ENCODE measurements at places on chromosomes 4 and X.
A peak's percentile ranks its signal among the peaks of the same experiment; 100 is the strongest.

DNA sequence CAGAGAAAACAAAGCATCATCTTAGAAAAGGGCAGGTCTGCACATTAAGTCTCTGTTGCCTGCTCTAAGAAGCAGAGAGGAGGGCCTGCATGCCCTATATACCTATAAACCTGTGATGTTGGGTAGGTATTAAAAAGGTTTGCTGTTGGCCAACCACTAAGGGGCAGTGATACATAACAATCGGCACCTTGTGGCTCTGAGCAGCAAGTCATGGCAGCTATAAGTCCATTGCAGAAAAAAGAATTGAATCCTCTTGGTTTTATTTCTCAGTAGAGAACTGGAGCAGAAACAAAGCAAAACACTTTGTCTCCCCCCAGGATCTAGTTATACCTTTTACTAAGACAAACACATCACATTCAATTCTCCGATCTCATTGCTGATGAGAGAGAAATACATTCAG is 1364.4 kb downstream of the STIM2 start:
- H3K27me3 ChIP-seq = no peaks in the 10 kb centered on the region
- no peaks in the 10 kb centered on the region for H3K36me3 ChIP-seq
- no peaks in the 10 kb centered on the region for H3K4me1 ChIP-seq
- no peak overlapping the region for H3K4me3 ChIP-seq
- H3K27ac ChIP-seq = no peak overlapping the region
- DNase-seq = no peak

- H3K27me3 ChIP-seq = no peaks in the 10 kb centered on the region
- no peak overlapping the region for H3K27ac ChIP-seq
- H3K4me1 ChIP-seq = no peaks in the 10 kb centered on the region
- no peak for DNase-seq
These were observed 411.0 kb upstream of the NDST3 start for GRCh38 chr4:117623326-117623725.

- no peak overlapping the region for H3K27ac ChIP-seq
- no peaks in the 10 kb centered on the region for H3K27me3 ChIP-seq
- no peaks in the 10 kb centered on the region for H3K4me1 ChIP-seq
- no peak overlapping the region for H3K4me3 ChIP-seq
- no peak for DNase-seq
These were observed 82.0 kb downstream of the HAUS3 start for GRCh38 chr4:2159931-2160330.

DNA sequence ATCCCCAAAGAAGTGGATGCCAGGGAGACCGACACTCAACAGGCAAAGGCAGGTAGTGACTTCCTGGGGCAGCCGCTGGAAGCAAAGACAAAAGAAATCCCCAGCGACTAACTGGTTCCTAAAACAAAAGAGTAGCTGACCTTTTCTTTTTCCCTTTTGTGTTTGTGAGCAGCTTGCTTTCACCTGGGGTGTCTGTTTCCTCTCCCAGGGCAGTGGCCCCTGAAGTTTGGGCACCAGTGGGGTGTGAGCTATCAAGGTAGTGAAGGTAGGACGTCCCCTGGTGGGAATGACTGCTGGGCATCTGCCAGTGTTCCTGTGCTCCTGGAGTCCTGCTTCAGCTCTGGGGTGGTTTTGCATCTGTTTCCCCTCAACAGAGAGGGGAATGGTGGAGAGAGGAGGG is 41.6 kb upstream of the STIM2 start:
- no peak overlapping the region for H3K4me3 ChIP-seq
- no peaks in the 10 kb centered on the region for H3K27me3 ChIP-seq
- DNase-seq = no peak
- H3K4me1 ChIP-seq = no peaks in the 10 kb centered on the region
- H3K36me3 ChIP-seq = no peaks in the 10 kb centered on the region

GRCh38 chr4:152763796-152764195 is 15.7 kb downstream of the TIGD4 start:
- no peaks in the 10 kb centered on the region for H3K4me1 ChIP-seq
- H3K36me3 ChIP-seq = no peaks in the 10 kb centered on the region
- no peak overlapping the region for H3K4me3 ChIP-seq
- DNase-seq = no peak
- no peaks in the 10 kb centered on the region for H3K27me3 ChIP-seq

GRCh38 chr4:105831189-105831588 is 64.1 kb upstream of the NPNT start:
- H3K27me3 ChIP-seq = no peaks in the 10 kb centered on the region
- DNase-seq = no peak
- no peaks in the 10 kb centered on the region for H3K4me1 ChIP-seq
- no peak overlapping the region for H3K27ac ChIP-seq
- H3K4me3 ChIP-seq = no peak overlapping the region
- no peaks in the 10 kb centered on the region for H3K36me3 ChIP-seq

GRCh38 chr4:185833055-185833598 is 21.1 kb upstream of the SORBS2 start:
- DNase-seq = no peak
- no peak overlapping the region for H3K27ac ChIP-seq
- no peaks in the 10 kb centered on the region for H3K4me1 ChIP-seq
- H3K36me3 ChIP-seq = no peaks in the 10 kb centered on the region
- H3K4me3 ChIP-seq = no peak overlapping the region
- no peaks in the 10 kb centered on the region for H3K27me3 ChIP-seq

GRCh38 chrX:47523297-47523696 is 37.7 kb upstream of the ARAF start:
- H3K36me3 ChIP-seq = no peaks in the 10 kb centered on the region
- H3K4me1 ChIP-seq = no peaks in the 10 kb centered on the region
- H3K4me3 ChIP-seq = peak overlapping the region; percentile 46
- no peaks in the 10 kb centered on the region for H3K27me3 ChIP-seq
- DNase-seq = peak; percentile 72
- no peak overlapping the region for H3K27ac ChIP-seq

DNA sequence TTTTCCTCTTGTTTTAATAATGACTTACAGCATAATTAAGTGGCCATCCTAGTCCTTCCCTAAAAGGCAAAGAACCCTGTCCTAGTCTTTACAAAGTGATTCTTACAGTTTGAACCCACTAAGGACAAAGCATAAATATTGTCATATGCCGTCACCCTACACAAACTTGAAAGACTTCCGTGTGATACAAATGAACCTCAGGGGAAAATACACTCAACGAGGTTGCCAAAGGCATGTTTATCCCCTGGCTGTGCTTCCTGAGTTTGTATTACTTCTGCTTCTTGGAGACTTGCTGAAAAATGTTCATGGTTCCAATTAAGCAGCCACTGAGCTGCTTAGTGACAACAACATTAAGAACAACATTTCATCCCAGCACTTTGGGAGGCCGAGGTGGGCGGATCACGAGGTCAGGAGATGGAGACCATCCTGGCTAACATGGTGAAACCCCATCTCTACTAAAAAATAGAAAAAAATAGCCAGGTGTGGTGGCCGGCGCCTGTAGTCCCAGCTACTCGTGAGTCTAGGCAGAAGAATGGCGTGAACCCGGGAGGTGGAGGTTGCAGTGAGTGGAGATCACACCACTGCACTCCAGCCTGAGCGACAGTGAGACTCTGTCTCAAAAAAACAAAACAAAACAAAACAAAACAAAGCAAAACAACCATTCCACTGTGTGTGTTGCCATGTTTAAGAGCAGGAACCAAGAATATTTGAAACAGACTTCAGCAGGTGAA is 16.2 kb downstream of the RASSF6 start:
- no peaks in the 10 kb centered on the region for H3K27me3 ChIP-seq
- H3K4me1 ChIP-seq = peaks cover 64% of the 10 kb centered on the region
- no peaks in the 10 kb centered on the region for H3K36me3 ChIP-seq
- DNase-seq = no peak

DNA sequence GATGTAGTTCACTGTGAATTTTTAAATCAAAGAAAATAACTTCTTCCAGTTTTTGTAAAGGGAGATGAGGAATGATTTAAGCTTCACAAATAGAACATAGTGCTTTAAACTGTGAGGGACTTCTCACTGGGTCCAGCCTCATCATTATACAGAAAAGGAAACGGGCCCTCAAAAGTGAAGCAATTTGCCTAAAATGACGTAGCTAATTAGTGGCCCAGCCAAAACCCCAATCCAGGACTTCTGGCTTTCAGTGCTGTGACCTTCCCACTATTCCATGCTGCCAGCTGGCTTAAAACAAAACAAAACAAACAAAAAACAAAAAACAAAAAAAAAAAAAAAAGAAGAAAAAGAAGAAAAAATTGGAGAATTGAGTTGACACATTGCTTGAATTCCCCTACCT is 45.0 kb upstream of the STOX2 start:
- no peak overlapping the region for H3K27ac ChIP-seq
- H3K4me3 ChIP-seq = no peak overlapping the region
- no peaks in the 10 kb centered on the region for H3K4me1 ChIP-seq

DNA sequence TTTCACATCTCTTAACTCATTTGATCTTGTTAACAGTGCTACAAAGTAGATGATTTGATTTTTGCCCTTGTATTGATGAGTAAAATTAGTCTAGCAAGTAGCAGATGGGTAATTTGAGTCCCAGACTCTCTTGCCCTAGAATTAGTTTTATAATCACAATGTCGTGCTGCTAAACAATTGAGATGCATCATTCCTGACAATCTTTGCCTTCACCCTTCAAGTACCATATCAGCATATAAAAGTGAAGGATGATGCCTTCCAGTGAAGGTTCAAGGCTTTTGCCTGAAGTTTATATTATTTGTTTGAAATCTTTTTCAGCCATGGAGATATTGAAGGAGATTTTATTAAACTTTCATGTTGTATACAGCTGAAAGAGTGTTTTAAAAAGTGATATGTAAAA is 141.4 kb downstream of the GRID2 start:
- no peaks in the 10 kb centered on the region for H3K27me3 ChIP-seq
- DNase-seq = no peak
- no peaks in the 10 kb centered on the region for H3K36me3 ChIP-seq
- no peak overlapping the region for H3K27ac ChIP-seq
- H3K4me1 ChIP-seq = no peaks in the 10 kb centered on the region
- no peak overlapping the region for H3K4me3 ChIP-seq

- no peak overlapping the region for H3K27ac ChIP-seq
- peak; percentile 50 for DNase-seq
- H3K27me3 ChIP-seq = no peaks in the 10 kb centered on the region
- no peak overlapping the region for H3K4me3 ChIP-seq
- peaks cover 5% of the 10 kb centered on the region for H3K36me3 ChIP-seq
These were observed 33.8 kb downstream of the RBBP7 start for GRCh38 chrX:16836371-16836770.

DNA sequence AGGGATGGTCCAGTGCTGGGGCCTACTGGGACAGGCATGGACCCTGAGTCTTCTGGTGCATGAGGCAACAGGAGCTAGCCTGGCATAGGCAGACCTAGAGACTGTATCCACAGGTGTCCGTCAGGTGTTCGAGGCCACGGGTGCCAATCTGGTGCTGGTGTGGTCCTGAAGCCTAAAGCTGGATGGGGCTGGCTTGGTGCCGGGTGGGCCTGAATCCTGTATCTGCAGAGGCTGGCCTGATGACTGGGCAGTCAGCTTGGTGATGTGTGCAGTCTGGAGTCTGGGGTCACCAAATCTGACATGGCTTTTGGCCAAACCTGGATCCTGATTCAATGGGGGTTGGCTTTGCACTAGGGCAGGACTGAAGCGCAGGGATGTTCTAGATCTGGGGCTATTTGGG is 269.8 kb upstream of the GRIA3 start:
- H3K4me3 ChIP-seq = no peak overlapping the region
- H3K27me3 ChIP-seq = no peaks in the 10 kb centered on the region
- no peak overlapping the region for H3K27ac ChIP-seq

DNA sequence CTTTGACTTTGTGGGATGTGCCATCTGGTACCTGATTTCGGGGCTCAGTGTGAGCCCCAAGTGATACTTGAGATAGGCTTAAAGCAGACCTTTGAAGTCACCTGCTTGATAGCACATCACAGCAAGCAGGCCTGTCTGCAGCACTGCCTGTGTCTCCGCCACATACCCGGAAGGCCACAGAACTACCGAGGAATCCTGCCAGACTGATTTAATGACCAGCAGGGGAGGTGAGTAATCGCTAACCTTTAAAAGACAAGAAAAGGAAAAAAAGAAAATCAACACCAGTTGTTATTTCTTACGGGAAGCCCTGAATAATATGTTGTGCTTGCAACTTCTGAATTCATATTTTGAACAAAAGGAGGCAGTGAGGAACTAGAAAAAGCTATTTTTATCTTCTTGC is 6.8 kb downstream of the PTCHD1 start:
- H3K27ac ChIP-seq = no peak overlapping the region
- no peak overlapping the region for H3K4me3 ChIP-seq
- DNase-seq = no peak
- no peaks in the 10 kb centered on the region for H3K27me3 ChIP-seq
- H3K36me3 ChIP-seq = no peaks in the 10 kb centered on the region

DNA sequence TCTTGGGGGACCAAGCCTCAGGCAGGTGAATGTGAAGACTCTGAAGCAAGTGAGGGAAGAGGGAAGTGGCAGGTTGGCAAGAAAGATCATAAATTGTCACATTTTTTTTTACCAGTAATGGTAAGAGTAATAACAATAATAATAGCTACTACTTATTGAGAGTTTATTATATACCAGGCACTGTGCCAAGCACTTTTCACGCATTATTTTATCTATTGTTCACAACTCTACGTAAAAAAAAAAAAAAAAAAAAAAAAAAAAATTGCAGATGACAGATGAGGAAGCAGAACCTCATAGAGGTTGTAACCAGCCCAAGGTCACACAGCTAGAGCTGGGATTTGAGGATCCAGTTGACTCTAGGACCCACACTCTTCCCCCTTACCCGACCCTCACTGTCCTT is 40.9 kb downstream of the TSC22D3 start:
- peaks cover 20% of the 10 kb centered on the region for H3K4me1 ChIP-seq
- H3K36me3 ChIP-seq = no peaks in the 10 kb centered on the region
- no peaks in the 10 kb centered on the region for H3K27me3 ChIP-seq
- H3K4me3 ChIP-seq = no peak overlapping the region
- no peak for DNase-seq

DNA sequence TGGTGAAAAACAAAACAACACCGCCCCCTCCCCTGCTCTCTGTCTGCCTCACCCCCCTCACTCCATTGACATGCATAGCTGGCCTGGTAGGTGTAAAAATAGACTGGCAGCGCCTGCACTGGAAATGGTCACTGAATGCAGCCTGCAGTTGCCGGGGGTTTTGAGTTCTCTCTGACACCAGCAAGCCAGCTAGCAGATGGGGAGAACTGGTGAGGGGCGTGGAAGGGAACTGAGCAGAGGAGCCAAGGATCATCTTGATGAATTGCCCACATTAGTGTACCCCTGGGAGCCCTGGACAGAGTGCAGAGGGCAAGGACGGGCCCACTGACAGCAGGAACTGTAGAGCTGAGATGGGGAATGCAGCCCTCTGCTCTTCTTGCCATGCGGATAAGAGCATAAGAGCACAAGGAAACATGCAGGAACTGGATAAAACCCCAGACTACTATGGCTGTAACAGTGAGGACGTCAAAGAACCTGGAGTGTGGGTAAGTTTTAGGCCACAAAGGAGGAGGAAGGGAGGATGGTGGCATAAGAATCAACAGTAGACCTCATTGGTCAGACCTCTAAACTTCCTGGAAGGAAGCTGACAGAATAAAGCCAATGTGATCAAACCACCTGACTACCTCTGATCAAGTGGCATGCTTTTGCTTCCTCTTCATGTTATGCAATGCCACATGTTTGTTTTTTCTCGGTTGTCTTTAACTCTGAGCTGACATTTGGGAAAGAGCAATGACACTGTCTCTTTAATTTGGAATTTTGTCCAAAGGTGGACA is 96.3 kb downstream of the ANK2 start:
- DNase-seq = no peak
- no peaks in the 10 kb centered on the region for H3K4me1 ChIP-seq
- H3K4me3 ChIP-seq = no peak overlapping the region
- no peaks in the 10 kb centered on the region for H3K36me3 ChIP-seq
- no peak overlapping the region for H3K27ac ChIP-seq
- H3K27me3 ChIP-seq = no peaks in the 10 kb centered on the region

GRCh38 chrX:48090123-48090522 is 18.7 kb upstream of the ZNF630 start:
- no peak overlapping the region for H3K27ac ChIP-seq
- no peaks in the 10 kb centered on the region for H3K4me1 ChIP-seq

- no peak overlapping the region for H3K27ac ChIP-seq
- H3K36me3 ChIP-seq = no peaks in the 10 kb centered on the region
- no peaks in the 10 kb centered on the region for H3K27me3 ChIP-seq
- no peak overlapping the region for H3K4me3 ChIP-seq
- no peaks in the 10 kb centered on the region for H3K4me1 ChIP-seq
These were observed 55.7 kb downstream of the TIGD2 start for GRCh38 chr4:89166971-89167475.

All from Peyer's patch (tissue), 4 donors.